ENCODE measurements at places on chromosomes 3 and 15. TPM values are rescaled to one million over a fixed set of nuclear protein-coding genes. Genes with fewer than 3 reads are reported as not detected.

The CGNL1 gene
- polyA plus RNA-seq, result not detected

The TRAIP gene
- polyA plus RNA-seq, result 1.9 TPM

The GPR62 gene
- polyA plus RNA-seq, result not detected

The GOLGA8K gene
- polyA plus RNA-seq, result not detected

The AMIGO3 gene
- 1.5 TPM for polyA plus RNA-seq

The IQCB1 gene
- polyA plus RNA-seq, result 21.3 TPM
